Cerebellar nuclear complex (tissue), 1 donor: ENCODE measurements at places on chromosomes 11 and 22.
A peak's percentile ranks its signal among the peaks of the same experiment; 100 is the strongest.

DNA sequence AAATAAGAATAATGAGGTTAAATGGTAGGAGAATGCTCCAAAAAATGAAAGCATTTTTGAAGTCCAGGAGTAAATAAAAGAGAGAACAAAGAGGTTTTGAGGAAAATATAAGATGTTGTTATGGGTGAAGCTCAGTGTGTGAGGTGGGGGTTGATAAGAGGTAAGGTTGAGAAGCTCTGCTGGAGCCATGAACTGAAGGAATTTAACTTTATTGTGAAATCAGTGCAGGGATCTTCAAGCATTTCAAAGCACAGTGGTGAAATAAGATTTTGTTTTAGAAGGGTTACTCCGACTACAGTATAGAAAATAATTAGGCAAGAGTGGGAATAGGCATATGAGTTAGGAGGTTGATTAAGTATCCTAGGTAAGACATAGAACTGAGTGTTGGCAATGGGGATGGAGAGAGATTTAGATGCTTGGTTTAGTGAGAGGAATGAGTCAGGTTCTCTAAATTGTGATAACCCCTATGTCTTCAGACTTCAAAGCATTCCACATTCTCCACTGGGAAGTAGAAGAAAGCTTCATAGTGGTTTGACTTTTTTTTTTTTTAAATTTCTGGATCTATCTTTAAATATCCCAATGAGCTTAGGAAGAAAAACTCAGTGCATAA is 403.2 kb downstream of the AASDHPPT start:
- DNase-seq: no peak

DNA sequence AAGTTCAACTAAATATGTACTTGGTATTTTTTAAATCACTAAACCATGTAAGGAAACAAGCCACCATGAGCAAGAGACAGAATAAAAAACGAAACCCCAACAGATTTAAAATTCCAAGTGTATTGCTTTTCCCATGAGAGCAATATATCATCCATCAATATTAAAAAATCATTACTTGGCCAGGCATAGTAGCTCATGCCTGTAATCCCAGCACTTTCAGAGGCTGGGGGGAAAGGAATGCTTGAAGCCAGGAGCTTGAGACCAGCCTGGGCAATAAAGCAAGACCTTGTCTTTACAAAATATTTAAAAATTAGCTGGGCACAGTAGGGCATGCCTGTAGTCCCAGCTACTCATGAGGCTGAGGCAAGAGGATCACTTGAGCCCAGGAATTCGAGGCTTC is 190.8 kb downstream of the TTC28 start:
- no peak for DNase-seq

DNA sequence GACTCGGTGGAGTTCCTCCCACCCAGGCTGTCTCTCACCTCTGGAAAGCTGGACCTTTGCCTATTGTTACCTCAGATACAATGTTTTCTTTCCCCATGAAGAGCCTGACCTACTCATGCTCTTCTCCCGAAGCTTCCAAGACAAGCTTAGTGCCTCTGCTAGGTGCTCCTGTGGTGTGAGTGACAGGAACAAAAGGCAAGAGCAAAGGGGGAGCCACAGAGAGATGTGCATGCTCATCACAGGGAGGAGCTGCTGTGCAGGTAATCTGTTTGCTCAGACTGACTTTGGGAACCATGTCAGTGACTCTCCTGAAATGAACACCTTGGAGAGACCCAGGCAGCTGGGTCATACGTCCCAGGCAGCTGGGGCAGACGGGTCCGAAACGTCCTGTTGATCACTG is 53.6 kb upstream of the VSTM5 start:
- DNase-seq: no peak

DNA sequence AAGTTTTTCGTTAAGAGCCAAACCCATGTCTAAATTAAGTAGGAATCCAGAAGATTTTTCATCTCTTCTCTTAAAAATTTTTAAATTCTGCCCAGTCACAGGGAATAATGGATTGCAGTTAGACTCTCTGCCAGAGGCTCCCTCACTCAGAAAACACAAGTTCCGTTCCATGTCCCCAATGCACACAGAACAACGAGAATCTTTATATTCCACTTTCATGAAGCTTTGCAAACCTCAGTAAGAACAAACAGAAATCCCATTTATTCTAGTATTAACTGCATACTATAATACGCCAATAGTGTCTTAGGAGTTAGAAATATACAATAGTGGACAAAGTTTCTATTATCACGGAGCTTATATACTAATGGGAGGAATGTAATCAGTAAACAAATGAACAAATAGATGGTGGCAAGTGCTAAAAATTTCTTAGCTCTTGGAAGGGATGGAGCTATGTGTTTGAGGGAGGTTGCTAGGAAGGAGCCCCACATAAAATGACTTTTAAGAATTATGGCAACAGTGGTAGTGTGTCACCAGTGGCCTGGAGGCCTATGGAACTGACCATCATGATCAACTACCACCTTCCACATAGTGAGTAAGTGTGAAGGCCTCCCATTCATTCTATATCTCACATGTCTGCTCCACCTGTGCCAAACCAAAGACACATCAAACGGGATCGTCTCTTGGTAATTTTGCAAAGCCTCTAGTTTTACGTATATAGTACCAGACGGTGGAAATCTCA is 24.9 kb downstream of the PICALM start:
- DNase-seq: no peak

GRCh38 chr11:128695539-128696221 is 1.8 kb downstream of the FLI1 start:
- no peak for DNase-seq

DNA sequence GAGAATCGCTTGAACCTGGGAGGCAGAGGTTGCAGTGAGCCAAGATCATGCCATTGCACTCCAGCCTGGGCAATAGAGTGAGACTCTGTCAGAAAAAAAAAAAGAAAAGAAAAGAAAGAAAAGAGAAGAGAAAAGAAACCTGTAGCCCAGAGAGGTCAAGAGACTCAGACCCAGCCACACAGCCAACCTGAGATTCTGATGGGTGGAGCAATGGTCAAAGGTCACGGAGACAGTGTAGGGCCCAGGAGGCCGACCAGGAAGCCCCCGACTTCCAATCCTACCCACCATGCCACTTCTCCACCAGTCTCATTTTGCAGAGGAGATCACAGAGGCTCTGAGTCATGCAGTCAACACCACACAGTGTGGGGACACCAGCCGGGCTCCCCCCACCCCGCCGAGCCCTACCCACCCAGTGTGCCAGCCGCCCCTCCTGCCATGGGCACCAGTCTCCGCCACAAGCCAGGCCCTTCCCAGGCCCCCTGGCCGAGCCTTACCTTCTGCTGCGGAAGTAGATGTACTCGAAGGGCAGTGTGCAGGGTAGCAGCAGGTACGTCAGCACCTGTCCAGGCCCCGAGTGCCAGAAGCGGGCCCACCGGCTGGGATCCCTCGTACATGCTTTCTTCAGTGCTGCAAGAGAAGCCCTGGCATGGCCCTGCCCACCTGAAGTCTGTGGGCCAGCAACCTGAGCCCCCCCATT is 7.9 kb downstream of the PNPLA5 start:
- DNase-seq: no peak

DNA sequence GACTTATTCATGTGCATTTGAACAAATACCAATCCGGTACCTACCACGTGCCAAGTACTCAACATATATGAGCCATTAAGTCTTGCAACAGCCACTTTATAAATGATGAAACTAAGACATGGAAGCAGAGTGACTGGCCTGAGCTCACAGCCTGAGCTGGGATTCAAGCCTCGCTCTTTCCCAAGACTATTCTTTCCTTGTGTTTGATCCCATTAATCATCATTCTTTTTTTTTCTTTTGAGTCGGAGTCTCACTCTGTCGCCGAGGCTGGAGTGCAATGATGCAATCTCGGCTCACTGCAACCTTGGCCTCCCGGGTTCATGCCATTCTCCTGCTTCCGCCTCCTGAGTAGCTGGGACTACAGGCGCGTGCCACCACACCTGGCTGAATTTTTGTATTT is 119.3 kb downstream of the ABTB2 start:
- no peak for DNase-seq

- no peak for DNase-seq
Measured at GRCh38 chr22:23218053-23218866, 38.0 kb downstream of the BCR start.

DNA sequence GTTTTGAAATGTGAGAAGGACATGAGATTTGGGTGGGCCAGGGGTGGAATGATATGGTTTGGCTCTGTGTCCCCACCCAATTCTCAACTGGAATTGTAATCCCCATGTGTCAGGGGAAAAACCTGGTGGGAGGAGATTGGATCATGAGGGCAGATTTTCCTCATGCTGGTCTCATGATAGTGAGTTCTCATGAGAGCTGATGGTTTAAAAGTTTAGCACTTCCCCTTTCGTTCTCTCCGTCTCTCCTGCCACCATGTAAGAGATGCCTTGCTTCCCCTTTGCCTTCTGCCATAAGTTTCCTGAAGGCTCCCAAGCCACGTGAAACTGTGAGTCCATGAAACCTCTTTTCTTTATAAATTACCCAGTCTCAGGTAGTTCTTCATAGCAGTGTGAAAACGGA is 113.5 kb downstream of the FCHSD2 start:
- DNase-seq: no peak

- DNase-seq: no peak
Measured at GRCh38 chr11:15136166-15136565, 21.4 kb downstream of the INSC start.

GRCh38 chr11:15206791-15207190 is 92.1 kb downstream of the INSC start:
- no peak for DNase-seq

GRCh38 chr11:133360860-133361688 is 171.2 kb downstream of the OPCML start:
- DNase-seq: no peak

- DNase-seq: no peak
Measured at GRCh38 chr11:12735262-12735661, 61.0 kb downstream of the TEAD1 start.

DNA sequence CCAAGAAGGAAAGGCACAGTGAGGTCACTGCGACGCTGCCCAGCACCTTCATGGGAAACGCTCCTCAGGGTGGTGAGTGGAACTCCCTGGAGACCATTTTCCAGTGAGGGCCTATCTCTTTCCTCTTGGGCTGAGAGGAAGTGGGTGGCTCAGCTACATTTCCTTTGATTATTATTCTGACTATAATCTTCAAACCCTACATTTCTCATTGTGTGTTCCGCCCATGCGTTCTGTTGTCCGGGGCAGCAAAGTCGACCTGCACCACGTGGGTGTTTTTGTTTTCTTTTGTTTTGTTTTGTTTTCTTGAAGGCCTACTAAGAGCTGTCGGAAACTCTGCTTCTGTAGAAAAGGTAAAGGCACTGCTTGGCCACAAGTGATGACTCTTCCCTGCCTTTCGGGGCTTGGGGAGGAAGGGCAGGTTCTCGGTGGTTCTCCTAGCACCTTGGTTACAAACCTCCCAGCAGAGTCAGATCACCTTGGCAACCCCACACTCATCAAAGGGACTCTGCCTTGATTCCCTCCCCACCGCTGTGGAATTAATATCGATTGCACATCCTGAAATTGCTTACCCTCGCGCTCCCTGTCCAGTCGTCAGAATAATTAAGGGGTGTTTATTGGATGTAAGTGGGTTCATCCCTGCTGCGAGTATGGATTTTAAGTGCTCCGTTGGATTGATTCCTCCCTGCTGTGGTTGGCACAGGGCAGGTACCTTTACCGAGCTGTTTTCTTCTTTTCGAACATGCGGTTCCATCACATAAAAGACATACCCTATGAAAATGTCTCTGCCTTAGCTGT is 7.3 kb downstream of the PARVB start:
- DNase-seq: no peak

DNA sequence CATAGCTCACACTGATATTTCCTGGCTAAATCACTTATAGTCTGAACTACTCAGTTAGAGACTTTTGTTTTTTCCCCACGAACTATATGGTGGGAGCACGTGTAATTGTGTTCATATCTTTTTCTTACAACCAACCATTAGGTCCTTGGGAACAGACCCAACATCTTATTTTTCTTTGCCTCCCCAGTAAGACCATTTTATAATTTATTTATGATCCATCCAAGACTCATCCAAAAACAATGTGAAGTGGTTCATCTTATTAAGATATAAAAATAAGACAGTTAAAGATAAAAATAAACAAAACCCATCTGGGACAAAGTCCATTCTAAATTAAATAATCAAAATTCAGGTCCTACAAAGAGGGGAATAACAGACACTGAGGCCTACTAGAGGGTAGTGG is 90.8 kb downstream of the FAM168A start:
- no peak for DNase-seq

GRCh38 chr11:64430645-64431044 is 71.7 kb downstream of the RPS6KA4 start:
- DNase-seq: no peak

DNA sequence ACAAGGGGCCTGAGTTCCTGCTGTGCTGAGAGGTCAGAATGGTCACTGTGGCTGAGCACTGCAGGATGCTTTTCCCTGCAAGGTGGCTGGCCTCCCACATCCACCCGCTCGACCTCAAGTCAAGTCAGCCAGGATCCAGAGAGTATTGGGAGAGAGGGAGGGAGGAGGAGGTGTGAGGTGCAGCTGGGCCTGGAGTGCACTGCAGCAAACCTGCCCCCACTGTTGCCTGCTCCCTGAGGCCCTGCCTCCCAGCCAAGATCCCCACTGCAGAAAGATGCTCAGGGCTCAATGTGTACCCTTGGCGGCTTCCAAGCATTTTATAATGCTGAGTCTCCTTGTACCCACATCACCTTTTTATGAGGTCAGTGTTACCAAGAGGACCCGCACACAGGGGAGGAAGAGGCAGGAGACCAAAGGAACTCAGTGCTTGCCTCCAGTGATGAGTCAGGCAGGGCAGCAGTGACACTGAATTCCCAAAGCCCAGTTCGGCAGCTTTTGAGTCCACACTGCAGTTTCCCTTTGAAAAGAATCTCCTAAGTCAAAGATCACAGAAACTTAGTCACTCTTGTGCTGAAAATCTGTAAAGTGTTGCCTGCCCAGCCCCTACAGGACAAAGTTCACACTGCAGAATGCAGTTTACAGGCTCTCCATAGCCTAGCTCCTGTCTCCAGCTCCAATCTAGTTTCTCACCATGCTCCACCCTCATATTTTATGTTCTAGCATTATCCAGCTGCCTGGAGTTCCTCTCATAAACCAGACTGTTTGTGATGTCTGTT is 3.1 kb downstream of the ENDOD1 start:
- no peak for DNase-seq

- DNase-seq: no peak
Measured at GRCh38 chr11:130439160-130439519, 9.3 kb upstream of the ADAMTS15 start.

DNA sequence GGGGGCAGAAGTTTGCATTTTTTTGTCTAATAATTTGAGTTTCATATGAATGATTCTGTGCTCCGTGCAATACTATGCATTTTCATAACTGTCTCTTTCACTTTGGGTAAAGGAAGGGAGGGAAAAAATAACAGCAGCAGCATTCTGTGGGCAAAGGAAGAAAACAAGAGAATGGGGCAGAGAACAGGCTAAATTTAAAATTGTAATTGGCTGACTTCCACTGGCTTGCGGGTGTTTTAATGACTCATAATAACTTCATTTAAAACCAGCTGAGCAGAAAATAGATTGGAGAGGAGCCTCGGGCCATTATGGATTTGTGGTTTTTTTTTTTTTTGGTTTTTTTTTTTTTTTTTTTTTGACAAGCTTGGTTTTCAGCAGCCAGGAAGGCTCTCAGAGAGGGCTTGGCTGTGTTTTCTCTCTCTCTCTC is 107.4 kb downstream of the ZBTB16 start:
- DNase-seq: peak; percentile 34

- no peak for DNase-seq
Measured at GRCh38 chr11:19592842-19593241, 119.8 kb upstream of the NAV2 start.
